ENCODE measurements at places on chromosomes 3 and 15.

DNA sequence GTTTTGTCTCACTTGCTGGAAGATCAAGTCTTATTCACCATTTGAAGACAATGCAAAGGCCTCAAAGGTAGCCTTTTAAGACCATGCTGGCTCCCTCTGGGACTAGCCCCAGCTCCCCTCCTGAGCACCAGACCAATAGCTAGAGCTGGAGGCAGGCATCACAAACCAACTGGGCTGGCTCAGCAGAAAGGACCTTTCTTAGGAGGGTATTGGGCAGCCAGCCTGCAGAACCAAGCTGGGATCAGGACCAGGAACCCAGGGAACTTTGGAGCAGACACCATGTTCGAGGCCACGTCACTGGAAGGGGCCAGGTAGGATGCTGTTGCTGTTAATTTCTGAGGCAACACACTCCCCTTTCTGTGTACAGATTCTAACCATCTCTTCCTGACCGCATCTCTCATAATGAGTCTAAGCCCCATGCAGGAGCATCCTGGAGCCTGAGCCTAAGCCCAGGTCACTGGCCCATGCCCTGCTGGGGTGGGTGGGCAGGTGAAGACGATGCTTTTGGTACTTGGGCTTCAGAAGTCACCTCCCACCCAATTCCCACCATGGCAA, 81.4 kb upstream of the KLF13 start:
- no peak for DNase-seq

DNA sequence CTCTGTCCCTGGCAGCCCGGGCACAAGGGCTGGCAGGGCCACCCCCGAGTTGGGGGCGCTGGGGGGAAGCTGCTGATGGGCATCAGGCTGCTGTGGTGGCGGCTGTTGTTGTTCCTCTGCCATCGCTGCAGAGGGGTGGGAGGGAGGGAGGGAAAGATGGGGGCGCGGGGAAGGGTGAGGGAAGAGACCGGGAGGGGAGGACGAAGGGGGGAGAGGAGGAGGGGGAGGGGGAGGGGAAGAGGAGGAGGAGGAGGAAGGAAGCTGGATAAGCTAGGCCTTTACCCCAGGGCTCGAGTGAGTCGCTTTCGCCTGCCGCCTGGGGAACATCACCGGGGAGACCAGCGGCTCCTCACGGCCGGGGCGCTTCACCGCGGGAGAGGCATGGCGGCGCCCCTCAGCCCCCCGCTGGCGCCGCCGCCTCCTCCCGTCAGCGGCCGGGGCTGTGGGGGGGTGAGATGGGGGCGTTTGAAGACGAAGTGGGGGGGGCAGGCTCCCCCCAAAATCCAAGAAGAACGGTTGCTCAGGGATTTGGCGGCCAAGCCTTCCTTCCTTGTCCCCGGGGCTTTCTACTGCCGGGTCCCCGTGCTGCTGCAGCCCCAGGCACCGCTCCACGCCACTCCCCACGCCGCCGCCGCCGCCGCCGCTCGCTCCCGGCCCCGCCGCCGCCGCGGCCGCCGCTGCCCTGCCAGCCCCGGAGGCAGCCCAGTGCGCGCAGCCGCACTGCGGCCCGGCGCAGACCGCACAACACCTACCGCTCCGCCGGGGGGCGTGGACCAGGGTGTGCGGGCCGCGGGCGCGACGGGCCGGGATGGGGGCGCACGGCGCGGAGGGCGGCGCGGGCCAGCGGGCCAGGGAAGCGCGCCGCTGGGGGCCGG, at the start of gene RFX7:
TSS of gene RFX7 (minus strand) at position 717 of the 875 bp plus-strand sequence. CDS start at position 123, 594 bp downstream.
- peak; percentile 89 for DNase-seq

- DNase-seq, result no peak
These were observed 75.3 kb downstream of the ZNF609 start for GRCh38 chr15:64535460-64536243.

DNA sequence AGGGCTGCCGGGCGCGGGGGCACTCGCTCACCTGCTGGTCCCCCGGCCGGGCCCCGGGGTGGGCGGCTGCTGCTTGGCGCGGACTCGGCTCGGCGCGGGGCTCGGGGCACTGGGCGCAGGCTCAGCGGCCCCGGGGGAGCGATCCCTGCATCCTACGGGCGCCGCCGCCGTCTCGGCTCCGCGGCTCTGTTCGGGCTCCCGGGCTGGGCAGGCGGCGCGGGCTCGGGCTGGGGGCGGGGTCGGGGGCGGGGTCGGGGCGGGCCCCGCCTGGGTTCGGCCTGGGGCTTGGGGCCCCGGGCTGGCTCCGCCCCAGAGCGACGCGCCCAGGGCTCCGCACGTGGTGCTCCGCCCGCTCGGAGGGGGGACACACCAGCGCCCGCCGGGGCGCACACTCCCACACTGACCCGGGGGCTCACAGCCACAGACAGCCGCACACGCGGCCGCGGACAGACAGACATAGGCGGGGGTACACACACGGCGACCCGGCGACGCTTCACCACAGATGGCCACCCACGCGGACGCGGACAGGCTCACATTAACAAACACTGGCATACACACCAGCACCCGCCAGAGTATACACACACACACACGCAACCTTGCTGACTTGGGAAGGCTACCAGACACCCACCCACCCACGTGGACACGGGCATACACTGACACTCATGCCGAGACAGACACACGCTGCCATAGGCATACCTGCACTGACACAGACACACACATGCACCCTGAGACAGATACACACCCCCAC, at the start of gene SCN5A:
TSS of gene SCN5A (minus strand) at position 188 of the 748 bp plus-strand sequence. CDS start 16,380 bp downstream, outside the sequence.
- peak; percentile 67 for DNase-seq

DNA sequence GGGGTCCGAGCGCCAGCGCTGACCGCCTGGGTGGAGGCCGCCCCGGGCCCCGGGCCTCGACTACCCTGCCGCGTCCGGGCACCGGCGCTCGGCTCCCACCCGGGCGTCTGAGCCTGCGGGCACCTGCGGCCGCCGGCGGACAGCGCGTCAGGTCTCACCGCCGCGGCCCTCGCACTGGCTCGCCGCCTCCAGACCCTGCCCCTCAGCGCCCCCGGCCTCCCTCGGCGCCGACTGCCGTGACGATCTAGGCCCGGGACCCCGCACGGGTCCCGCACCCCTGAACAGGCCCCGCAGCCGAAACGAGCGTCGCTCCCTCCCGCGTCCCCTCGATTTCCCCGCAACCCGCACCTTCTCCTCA, 297 bp downstream of the PRC1 start:
- DNase-seq, result no peak

- DNase-seq, result no peak
These were observed 38.8 kb downstream of the AKAP13 start for GRCh38 chr15:85419161-85419560.

DNA sequence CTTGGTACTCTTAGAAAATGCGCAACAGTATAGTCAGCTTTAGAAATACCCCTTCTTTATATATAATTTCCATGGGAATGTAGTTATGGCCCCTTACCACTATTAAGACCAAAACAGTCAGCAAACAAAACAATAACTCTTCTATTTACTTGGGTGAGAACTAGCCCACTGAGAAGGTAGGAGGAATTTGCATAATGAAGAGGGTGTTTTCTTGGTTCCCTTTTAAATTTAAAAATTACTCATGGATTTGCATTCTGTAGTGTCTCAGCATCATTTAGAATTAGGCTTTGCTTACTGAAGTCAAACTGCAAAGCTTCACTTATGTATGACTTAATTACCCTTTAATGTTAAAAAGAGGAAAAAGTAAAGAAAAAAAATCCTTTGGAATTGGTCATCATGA, 350.8 kb downstream of the PTPRG start:
- no peak for DNase-seq

DNA sequence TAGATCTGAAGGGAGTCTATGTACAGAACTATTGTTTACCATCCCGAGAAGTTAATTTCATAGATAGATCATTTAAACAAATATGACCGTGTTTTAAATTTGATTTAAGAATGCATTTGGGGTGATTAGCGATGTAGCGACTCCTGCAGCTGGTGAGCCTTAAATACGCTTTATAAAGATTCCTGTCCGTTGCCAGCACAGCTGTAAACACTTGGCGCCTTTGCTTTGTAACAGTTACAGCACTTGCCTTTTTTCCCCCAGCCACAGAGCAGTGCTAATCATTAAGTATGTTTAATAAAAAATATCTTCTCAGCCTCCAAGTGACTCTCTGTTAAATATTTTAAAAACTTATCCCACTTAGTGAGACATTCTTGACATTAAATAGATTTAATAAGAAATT, 333.8 kb downstream of the FEZF2 start:
- DNase-seq, result no peak

DNA sequence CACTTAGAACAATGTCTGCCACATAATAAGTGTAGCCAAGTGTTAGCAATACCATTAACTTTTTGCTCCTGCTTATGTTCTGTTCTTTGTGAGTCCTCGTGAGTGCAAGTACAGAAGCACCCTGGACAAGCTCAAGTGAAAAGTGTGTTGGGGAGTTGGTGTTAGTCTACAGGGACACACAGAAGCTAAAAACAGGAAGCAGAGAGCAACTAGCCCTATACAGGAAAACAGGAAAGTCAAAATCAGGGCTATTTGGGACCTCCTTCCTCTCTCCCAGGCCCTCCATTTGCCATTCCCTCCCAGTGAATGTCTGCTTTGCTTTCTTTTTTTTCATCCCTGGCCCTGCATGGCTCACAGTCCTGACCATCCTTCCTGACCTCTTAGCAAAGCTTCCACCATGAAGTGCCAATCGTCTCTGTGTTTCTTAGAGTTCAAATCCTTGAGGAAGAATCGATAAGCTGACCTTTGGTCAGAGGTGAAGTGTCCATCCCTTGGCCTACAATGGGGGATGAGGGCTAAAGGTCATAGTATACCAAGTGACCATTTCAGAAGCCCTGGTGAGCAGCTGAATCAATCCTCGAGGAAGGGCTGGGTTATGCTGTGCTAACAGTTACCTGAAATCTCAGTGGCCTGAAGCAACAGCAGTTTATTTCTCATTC, 328.2 kb downstream of the SHQ1 start:
- DNase-seq, result no peak

- DNase-seq, result peak; percentile 65
These were observed 13.4 kb upstream of the GHSR start for GRCh38 chr3:172461530-172462138.

DNA sequence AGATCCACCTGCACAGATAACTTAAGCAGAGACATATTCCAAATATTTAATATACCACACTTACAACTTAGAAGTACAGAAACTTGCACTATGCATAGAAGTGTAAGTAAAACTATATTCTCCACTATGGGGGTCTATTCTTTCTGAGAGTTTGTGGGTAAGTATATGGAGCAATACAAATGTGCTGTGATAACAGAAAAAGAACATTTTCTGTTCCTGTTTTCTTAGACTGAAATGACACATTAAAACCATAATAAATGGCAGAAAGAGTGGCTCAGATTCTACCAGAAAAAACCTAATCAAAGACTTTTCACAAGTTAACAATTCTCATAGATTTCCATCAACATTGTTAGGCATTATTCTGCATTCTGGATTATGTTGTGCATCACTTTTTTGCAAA, 96.6 kb upstream of the WNT7A start:
- no peak for DNase-seq

GRCh38 chr3:10408680-10409079, 87.8 kb upstream of the SEC13 start:
- DNase-seq, result no peak

- DNase-seq, result no peak
These were observed 165.4 kb downstream of the CTNNB1 start for GRCh38 chr3:41364736-41365135.

GRCh38 chr3:153970047-153970446, 151.1 kb upstream of the ARHGEF26 start:
- no peak for DNase-seq

- DNase-seq, result no peak
These were observed 414.6 kb downstream of the FOXP1 start for GRCh38 chr3:71168880-71169411.

GRCh38 chr3:7696320-7696719, 805.3 kb upstream of the LMCD1 start:
- no peak for DNase-seq

DNA sequence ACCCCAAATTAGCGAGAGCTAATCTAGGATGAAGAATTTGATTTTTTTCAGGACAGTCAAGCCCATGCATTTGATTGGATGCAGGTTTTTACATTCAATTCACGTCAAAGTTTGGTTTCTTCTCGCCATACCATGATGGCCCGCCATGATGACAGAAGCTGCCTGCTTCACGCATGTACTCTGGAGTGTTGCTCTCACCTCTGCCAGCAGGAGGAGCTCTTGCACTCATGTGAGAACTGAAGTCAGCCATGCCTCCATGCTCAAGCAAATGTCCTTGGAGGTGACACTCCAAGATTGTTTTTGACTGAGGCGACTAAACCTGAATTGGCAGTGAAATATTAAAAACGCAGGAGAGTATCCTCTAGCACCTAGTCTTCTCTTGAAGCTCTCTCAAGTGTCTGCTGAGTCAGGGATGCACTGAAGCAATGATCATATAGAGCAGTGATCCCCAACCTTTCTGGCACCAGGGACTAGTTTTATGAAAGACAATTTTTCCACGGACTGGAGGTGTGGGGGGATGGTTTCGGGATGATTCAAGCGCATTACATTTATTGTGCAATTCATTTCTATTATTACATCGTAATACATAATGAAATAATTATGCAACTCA, 120.9 kb downstream of the SAMMSON start:
- DNase-seq, result peak; percentile 61

DNA sequence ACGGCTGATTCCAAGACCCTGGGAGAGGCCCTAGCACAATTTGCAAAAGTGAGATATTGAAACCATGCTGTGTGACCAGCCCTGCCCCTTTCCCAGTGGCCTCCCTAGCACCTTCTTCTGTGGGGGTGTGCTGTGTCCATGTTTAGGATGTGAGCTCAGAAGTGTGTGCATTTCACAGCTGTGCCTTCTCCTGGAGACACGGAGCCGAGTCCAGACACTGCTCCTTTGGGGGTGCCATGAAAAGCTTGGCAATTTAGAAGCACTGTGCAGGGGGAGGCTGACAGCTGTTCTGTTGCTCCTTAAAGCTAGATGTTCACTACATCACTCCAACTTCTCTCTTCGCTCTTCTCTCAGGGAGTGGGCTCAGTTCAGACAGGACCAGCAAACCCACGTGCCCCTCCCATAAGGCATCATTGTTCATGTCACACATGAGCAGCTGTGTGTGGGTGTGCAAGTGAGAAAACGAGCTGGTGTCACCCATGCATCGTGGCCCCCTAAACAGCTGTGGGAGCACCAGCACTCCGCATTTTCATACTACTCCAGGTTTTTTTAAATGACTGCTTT, 492.6 kb downstream of the GABRG3 start:
- DNase-seq, result no peak

DNA sequence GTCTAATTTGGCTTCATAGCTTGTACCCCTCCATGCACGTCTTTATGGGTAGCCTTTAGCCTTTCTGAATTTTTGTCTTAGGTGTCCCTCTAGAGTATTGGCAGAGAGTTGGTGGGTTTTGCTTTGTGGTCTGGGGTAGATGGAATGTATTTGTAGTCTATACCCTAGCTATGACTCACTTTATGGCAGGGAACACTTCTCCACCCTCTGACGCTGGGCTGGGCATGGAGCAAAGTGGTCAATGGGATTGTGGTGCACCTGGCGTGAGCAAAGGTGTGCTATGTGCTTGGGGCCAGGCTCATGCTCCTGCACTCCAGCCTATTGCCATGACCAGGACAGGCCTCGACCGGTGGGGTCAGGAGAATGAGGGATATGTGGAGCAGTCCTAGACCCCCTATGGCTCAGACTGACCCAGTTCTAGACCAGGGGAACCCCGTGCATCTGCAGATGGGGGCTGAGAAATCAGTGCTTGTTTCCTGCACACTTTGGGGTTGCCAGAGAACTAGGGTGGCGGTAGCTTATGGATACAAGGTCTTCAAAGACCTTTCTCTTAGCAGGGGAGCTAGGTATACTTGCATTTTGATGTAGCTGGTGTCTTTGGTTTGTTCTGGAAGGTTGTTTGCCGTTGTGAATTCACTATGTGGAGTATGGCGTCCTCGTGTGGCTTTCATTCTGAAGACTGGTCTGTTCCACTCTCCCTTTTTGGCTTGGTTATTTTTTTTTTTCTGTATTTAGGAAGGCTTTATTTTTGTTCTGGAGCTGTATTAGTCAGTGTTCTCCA, 49.4 kb upstream of the RPL32 start:
- no peak for DNase-seq
